ENCODE measurements at places on chromosomes 12 and 14.
A peak's percentile ranks its signal among the peaks of the same experiment; 100 is the strongest.

- DNase-seq, result no peak
These were observed 113.9 kb downstream of the PHLDA1 start for GRCh38 chr12:75917715-75918114.

DNA sequence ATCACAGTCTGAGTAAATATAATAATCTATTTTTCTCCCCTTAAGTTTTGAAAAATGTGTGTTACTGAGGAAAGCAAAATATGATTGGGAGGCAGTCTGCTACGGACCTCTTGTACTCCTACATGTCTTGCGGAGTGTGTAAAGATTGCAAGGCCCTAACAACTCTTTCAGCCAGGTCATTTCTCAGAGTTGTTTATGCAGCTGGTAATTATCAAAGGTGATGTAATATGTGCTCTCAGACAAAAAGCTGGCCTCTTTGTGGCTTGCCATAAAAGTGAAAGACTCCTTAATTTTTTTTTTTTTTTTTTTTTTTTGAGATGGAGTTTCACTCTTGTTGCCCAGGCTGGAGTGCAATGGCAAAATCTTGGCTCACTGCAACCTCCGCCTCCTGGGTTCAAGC lies 40.5 kb upstream of the MON2 start:
- no peak for DNase-seq

GRCh38 chr12:1050059-1050707 lies 59.2 kb downstream of the ERC1 start:
- no peak for DNase-seq

DNA sequence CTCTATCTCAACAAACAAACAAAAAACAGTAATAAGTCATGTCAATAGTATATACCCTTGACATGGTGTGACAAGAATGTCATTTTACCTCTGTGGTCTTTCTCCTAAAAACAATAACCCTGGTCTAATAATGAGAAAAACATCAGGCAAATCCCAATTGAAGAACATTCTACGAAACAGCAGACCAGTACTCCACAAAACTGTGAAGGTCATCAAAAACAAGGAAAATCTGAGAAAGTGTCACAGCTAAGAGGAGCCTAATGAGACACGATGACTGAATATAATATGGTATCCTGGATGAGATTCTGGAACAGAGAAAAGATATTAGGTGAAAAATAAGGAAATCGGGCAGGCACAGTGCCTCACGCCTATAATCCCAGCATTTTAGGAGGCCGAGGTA lies 5.6 kb upstream of the COCH start:
- no peak for DNase-seq

DNA sequence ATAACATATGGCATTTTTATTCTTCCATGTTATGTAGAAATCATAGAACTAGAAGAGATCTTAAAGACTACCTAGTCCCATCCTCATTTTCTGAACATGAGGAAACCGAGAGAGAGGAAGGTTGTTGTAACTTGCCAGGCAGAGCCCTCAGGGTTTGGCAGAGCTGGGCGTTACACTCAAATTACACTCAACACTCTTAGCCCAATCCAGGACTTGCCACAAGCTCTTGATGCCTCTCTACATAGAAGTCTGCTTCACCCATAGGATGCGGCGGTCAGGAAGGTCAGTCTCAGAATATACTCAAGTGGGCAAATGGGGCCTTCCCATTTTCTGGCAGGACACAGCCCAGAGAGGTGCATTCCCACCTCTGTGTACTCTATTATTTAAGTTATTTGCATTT lies 208.1 kb downstream of the ZFP36L1 start:
- no peak for DNase-seq

GRCh38 chr12:131794573-131794972 lies 33.6 kb upstream of the MMP17 start:
- DNase-seq, result no peak

GRCh38 chr14:61238611-61239245 lies 42.4 kb downstream of the TMEM30B start:
- DNase-seq, result no peak

DNA sequence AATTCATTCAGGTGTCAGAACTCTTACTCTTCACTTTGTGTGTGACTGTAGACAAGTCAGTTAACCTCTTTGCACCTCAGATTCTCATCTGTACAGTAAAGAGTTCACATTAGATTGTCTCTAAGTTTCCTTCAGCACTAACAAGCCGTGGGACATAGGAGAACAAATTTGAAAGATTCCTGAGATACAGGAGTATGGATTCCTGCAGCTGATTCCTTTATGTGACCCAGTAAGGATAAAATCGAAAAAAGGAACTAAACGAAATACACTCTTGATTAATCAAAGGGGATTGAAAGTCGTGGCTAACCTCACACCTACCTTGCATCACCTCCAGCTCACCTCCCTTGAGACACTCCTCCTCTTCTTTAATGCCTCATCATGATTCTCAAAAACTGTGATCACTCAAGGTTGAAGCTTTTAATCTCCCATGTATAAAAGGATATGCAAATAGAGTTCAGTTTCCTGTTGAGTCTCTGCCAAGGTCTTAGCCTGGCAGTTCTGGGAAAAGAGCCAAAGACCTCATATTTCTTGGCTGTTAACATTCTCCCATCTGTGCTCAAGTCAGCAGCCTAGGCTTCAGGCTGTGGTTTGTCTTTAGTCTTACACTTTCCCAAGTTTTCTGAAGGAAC lies 156.6 kb downstream of the DAD1 start:
- peak; percentile 63 for DNase-seq

DNA sequence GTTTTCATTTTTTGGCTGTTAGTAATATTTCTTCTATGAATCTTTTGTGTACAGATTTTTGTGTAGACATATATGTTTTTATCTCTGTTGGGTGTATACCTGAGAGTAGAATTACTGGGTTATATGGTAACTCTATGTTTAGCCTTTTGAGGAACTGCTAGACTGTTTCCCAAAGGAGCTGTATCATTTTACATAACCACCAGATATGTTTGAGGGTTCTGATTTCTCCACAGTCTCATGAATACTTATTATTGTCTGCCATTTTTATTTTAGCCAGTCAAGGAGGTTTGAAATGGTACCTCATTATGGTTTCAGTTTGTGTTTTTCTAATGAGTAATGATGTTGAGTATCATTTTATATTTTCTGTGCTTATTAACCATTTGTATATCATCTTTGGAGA lies 1.9 kb downstream of the PCNX4 start:
- DNase-seq, result no peak

DNA sequence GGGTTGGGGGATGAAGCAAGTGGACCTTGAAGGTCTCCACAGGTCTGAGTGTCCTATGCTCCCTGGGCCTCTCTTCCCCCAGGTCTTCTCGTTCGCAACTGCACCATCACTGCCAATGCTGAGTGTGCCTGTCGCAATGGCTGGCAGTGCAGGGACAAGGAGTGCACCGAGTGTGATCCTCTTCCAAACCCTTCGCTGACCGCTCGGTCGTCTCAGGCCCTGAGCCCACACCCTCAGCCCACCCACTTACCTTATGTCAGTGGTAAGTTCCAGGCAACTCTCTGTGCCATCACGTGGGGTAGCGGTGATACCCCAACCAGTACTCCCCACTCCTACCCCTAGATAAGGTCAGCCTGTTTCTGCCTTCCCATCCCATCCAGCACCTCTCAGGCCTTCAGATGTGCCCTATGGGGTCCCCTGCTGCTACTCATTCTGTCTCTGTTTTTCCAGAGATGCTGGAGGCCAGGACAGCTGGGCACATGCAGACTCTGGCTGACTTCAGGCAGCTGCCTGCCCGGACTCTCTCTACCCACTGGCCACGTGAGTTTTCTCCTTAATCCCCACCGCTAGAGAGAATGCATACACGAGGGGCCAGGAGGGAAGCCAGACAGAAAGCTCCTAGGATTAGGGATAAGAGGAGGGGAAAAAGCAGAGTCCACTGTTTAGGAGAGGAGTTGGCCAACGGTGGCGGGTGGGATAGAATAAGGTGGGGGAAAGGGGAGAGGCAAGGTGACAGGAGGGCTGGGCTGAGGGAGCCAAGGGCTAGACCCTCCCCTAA lies 1.6 kb upstream of the TAPBPL start:
- DNase-seq, result no peak

DNA sequence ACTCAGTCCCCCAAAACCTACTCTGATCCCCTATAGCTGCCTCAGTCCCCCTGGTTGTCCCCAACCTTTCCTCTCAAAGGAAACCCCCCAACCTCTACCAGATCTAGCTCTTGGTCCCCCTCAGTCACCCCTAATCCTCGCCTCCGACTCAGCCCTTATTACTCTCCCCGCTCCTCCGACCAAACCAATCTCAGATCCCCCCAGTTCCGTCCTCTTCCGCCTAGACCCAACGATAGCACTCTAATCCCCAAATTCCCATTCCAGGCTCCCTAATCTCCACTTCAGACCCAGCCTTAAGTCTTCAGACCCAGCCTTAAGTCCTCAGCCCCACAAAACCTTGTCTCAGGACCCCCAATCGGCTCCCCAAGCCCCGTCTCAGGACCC lies 612 bp downstream of the VPS37B start:
- DNase-seq, result no peak

Measured in NCI-H1105 (cell line).